BJ (cell line): ENCODE measurements at places on chromosomes 3 and 15.

DNA sequence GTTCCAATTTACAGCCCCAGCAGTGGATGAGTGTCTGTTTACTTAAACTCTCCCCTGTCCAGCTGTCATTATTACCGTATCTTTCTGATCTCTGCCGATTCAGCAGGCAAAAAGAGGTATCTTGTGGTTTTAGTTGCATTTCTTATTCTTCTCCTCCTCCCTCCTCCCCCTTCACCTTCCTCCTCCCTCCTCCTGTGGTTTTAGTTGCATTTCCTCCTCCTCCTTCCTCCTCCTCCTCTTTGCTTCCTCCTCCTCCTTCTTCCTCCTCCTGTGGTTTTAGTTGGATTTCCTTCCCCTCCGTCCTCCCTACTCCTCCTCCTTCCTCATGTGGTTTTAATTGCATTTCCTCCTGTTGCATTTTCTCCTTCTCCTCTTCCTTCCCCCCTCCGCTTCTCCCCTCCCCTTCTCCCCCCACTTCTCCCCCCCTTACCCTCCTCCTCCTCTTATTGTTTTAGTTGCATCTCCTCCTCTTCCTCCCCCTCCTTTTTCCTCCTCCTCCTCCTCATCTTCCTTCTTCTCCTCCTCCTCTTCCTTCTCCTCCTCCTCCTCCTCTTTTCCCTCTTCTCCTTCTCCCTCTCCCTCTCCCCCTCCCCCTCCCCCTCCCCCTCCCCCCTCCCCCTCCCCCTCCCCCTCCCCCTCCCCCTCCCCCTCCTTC, 25.3 kb upstream of the VPS33B start:
- DNase-seq: no peak

DNA sequence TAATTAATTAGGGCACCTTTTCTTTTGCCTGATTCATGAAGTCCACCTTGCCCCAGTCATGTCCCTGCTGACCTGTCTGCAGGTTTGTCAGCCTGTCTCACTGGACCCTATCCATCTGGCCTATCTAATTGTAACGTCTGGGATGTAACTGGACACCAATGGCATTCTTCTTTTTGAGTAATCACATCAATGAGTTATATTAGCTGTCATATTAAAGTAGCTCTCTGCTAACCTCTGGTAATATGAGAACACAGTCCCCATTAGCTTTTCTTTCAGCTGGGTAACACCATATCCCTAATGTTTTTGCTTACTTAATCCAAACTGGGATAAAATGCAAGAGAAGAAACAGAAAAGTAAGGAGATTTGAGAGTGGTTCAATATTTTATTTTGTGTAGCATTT, 166.2 kb upstream of the VEPH1 start:
- peak; percentile 28 for DNase-seq

DNA sequence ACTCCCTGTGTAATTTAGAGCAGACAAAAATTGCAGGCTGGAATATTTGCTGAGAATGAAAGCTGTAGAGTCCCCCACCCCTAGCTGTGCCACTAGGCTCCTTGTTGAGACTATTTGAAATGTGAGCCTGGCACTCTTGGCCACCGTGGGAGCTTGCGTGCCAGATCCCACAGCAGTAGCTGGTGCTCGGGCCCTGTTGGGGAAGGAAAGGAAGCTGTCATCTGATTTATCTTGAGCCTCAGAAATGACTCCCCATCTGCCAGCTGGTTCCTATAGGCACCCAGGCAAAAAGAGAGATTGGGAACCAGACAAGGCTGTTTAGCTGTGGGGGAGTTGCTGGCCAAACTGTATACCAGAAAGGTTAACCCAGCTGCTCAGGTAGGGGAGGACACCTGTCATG, 23.4 kb upstream of the CLEC3B start:
- no peak for DNase-seq

DNA sequence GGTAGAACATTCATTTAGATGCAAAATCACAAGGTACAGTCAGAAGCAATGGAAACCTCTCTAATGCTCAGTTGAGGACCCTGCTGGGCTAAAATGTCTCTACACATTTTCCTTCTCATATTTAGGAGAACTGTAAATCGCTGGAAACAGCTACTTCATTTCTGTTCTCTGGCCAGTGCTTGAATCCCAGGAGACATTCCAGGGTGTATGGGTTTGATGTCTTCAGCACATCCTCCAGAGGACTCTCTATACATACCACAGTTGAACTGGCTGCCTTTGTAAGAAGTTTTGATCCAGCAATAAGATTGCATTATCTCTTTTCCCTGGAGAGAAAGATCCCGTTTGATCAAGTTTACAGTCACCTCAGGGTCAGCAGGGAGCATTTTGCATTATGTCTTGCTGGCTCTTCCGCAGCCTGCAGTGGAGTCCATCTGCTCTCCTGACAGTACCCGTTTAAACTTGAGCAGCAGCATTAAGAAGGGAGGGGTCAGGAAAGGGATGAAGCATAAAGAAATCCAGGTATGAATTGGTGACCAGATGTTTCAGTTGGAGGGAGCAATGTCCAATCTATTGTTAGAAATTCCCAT, 676.0 kb downstream of the EPHA3 start:
- DNase-seq: no peak

- DNase-seq: no peak
These were observed 52.4 kb upstream of the FAM174B start for GRCh38 chr15:92707880-92708551.

- no peak for DNase-seq
These were observed 91.1 kb upstream of the RNF7 start for GRCh38 chr3:141646760-141647561.

- no peak for DNase-seq
These were observed 13.6 kb upstream of the GATM start for GRCh38 chr15:45391746-45392583.

GRCh38 chr15:79858469-79858868, 38.3 kb downstream of the MTHFS start:
- no peak for DNase-seq

DNA sequence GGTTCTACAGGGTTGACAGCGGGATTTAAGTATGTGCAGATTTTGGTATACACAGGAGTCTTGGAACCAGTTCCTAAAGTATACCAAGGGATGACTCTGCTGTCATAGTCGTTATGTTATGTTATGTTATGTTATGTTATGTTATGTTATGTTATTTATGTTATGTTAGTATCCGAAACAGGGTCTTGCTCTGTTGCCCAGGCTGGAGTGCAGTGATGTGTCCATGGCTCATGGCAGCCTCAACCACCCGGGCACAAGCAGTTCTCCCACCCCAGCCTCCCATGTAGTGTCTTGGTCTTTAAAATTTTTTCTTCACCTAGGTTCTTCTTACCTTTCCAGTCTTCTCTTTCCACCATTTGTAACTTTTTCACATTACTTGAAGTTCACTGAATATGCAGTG, 21.7 kb downstream of the PPP4R2 start:
- DNase-seq: no peak

DNA sequence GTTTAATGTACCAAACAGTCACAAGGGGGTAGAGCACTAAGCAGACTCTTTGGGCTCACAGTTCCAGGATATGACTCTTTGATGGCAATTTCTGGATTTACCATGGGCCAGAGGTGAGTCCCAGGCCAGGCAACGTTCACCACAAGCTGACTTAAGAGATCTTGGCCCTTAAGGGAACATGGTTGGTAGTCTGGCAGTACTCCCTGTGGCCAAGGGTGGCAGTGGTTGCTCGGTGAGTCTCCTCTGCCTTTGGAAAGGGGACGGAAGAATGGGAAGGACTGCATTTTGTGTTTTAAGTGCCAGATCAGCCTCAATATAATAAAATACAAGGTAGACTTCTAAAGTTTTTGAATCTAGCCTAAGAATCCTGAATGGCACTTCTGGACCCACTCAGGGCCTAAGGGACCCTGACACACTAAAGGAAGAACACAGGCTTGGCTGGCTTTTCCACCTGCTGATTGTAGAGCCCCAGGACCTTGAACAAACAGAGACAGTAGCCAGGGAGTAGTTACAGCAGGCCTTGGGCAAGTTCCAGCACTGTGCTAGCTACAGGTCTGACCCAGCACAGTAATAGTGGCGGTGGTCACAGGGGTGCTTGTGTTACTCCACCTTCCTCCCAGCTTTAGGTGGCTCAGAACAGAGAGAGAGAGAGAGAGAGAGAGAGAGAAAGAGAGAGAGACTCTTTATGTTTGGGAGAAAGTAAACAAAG, 730.7 kb upstream of the ALCAM start:
- DNase-seq: no peak

DNA sequence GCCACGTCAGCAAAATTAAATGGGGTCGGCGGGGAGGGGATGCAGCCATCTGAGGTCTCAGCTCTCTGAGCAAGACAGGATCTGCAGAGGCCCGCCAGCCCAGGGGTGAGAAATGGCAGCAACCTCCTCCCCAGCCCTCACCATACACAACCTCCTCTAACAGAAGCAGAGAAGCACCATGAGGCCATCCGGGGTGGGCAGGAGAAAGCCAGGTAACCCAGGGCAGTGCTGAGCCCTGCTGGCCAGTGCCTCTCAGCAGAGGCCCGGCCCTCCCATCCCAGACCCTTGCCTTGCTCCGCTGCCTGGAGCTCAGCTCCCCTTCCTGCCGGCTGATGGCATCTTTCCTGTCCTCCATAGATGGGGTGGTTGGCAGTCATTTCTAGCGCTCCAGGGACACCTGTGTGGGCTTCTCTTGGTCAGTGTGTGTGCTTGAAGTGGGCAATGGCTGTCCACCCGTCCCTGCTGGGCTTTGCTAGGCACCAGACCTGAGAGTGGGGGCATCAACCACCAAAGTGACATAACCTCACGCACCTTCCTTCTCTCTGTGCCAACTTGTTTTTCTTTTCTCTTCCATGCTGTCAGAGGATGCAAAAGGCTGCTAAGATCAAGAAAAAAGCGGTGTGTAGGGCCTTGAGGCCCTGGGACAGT, 175.8 kb downstream of the NSMCE3 start:
- no peak for DNase-seq

GRCh38 chr3:157544501-157545130, 41.4 kb upstream of the VEPH1 start:
- DNase-seq: no peak

DNA sequence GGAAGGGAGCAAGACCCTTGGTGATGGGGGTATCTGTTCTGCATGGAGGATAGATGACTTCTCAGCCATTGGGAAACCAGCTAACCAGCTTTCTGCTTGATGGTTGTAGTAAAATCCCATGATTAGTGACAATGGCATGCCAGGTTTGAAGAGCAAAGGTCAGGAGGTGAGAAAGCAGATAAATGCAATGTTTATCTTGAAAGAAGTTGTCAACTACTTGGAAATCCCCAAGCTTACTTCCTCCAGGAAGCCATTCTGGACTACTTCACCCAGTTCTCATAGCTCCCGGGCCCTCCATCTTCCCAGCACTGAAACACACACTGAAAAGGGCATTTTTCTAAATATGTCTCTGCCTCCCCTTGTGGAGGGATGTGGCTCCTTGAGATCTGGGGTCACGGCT, 51.3 kb downstream of the SMAD3 start:
- no peak for DNase-seq

DNA sequence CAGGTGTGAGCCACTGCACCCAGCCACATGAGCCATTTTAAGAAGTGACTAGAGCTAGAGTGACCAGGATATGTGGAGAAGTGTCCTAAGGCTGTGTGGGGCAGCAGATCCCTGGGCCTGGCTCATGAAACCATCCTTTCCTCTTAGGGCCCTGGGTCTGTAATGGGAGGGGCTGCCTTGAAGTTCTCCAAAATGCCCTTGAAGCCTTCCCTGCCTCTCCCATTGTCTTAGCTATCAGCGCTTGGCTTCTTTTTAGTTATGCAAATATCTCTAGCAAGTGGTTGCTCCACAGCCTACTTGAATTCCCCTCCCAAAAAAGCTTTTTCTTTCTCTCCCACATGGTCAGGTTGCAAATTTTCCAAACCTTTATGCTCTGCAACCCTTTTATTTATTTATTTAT, 112.4 kb upstream of the SPATA16 start:
- DNase-seq: no peak
